ENCODE measurements at places on chromosomes 12 and 14.

DNA sequence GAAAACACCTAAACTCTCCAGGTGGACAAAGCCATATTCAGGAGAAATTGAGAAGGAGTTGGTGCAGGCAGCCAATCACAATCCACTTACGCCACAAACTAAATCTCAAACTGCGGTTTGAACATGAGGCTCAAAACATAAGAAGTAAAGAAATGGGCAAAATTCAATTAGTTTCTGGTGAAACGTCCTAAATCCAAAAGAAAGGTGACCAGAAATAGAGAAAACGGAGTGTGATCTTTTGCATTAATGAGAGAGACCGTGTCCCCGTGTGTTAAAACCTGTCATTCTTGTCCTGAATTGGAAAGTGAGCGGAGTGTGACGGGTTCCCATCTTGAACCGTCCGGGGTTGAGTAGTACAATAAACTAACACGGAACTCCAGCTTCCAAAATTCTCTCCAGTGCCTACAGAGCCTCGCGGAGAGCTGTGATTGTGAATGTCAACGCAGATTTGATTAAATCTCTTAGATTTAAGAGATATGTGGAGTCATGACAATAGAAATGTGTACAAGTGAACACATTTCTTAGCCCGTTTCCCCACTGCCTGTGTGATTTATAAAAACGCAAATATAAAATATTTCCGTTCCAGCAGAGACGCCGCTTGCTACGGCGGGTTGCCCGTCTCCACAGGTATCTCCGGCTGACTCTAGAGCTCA, 595 bp upstream of the METAP2 start:
- ATAC-seq: peak; percentile 50

DNA sequence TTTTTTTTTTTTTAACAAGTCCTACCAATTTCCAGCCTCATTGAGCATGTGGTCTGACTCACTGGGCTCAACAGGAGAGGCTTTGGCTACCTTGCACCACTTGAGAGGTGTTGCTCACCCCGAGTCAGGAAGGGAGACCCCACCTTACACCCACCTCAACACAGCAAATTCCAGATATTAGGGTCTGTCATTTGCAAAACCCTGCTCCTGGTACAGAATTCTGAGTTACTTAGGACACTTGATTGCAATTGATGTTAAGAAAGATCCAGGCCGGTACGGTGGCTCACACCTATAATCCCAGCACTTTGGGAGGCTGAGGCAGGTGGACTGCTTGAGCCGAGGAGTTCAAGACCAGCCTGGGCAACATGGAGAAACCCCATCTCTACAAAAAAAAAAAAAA, 14.1 kb downstream of the DGLUCY start:
- no peak for ATAC-seq

GRCh38 chr12:50546441-50547318, 41.9 kb downstream of the DIP2B start:
- ATAC-seq: no peak

- no peak for ATAC-seq
Measured at GRCh38 chr12:57734591-57734990, 4.0 kb downstream of the AGAP2 start.

GRCh38 chr12:118711185-118711584, 270.2 kb upstream of the SRRM4 start:
- ATAC-seq: no peak

Measured in stimulated activated memory B cell treated with anti-CD40 and anti-IgM and Interleukin-4, amounts not matched to agents 10 μg/mL and 1 μg/mL and 100 μg/mL, for 72 hours (primary cell).